ENCODE measurements at places on chromosomes 1 and 21.

DNA sequence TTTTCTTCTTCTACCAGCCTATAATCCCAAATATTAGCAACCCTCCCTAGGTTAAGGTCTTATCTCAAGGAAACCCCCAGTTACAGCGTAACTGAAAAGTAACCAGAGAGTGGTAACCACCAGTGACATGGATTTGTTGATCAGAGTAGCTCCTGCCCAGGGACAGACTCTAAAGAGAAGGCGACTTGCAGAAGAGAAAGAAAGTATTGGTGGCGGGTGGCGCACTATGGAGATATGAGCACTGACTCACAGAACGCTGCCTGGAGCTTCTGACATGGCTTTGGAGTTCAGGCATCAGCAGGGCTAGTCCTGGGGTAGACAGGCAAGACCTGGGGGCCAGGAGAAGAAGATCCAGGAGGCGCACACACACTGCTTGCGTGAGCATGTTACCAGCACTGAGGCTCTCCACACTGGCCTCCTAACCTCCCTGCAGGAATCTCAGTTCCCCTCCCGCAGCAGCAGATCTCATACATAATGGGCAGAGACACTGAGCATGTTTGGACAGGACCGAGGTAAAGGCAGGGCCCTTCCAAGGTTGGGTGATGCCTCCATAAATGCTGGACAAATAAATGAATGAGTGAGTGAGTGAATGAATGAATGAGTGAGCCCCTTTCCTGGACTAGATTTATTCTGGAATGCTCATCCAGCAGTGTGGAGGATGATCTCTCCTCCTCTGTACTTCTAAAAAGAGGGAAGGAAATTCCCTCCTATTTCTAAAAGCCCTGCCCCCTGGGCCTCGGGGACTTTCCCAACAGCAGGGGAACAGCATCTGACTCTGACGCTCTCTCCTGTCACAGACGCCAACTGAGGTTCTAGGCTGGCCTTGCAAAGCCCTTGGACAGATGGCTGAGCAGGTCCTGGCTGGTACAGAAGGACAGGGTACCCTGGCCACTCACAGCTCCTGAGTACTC is 175.5 kb downstream of the CLIC6 start:
- no peak for DNase-seq

GRCh38 chr1:184473176-184473966 is 86.5 kb downstream of the C1orf21 start:
- DNase-seq = no peak

DNA sequence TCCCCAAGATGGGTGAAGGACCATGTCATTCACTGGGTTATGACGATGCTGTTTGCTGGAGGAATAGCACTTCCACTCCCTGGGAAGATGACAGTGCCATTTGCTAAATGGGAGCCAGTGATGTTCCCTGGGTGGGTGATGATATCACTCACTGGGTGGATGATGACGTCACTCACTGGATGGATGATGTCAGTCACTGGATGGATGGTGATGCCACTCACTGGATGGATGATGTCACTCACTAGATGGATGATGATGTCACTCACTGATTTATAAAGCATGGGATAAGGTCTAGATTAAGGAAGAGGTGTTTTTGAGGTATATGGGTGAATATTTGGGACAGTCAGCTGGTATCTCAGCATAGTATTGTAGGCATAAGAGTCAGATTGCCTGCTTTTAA is 457.2 kb downstream of the AJAP1 start:
- no peak for DNase-seq

- DNase-seq = no peak
Observed at GRCh38 chr21:30251781-30252180, 31.0 kb downstream of the KRTAP24-1 start.

DNA sequence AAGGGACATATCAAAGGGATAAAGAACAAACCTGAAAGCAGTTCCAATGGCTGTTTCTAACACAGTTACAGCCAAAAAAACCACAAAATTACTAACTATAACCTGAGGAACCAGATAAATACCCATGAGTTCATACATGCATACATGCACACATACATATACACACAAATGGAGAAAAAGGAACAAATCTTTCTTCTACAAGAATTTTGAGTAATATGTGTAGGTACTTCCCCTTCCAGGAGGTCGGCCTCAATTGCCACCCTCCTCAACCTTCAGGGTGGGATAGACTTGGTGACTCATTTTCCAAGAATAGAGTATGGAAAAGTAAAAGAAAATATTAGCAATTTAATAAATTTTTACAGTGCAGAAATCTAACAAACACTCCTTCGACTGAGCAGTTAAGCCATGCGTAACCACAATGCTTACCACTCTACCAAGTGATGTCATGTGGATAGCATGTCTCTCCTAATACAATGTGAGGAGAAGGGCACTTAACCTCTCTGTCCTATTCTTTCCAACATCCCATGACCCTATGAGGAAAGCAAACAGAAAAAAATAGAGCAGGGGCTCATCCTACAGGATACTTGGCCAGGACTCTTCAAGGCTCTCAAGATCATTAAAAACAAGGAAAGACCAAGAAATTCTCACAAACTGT is 243.0 kb upstream of the RUNX1 start:
- peak; percentile 64 for DNase-seq

- no peak for DNase-seq
Observed at GRCh38 chr1:245549996-245550719, 395.4 kb downstream of the KIF26B start.

DNA sequence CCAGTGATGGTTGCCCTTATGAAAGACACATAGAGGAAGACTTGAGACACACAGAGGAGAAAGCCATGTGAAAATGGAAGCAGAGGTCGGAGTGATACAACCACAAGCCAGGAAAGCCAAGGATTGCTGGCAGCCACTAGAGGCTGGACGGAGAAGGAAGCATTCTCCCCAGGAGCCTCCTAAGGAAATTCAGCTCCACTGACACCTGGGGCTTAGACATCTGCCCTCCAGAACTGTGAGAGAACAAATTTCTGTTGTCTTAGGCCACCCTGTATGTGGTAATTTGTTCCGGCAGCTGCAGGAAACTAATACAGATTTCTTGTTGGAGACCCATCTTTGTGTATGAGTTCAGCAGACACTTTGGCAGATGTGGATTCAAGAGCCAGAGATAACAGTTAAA is 126.9 kb upstream of the ATP1A1 start:
- no peak for DNase-seq

DNA sequence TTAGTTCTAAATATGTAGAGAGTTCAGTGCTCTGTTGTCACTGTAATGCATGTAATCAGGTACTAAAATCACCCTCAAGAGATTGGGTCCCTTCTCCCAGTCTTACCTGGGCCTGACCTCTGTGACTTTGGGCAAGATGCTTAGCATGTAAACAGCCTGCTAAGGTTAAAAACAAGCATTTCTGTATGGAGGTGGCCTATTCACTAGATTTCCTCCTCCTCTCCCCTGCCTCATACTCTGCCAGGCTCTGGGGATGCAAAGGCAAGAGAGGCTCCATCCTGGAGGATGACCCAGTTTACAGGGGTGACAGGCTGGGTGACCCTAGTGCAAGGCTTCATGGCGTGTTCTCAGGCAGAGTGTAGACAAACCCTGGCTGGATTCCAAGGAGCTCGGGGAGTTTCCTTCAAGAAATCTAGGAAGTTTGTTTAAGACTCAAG is 28.8 kb downstream of the VANGL2 start:
- no peak for DNase-seq

DNA sequence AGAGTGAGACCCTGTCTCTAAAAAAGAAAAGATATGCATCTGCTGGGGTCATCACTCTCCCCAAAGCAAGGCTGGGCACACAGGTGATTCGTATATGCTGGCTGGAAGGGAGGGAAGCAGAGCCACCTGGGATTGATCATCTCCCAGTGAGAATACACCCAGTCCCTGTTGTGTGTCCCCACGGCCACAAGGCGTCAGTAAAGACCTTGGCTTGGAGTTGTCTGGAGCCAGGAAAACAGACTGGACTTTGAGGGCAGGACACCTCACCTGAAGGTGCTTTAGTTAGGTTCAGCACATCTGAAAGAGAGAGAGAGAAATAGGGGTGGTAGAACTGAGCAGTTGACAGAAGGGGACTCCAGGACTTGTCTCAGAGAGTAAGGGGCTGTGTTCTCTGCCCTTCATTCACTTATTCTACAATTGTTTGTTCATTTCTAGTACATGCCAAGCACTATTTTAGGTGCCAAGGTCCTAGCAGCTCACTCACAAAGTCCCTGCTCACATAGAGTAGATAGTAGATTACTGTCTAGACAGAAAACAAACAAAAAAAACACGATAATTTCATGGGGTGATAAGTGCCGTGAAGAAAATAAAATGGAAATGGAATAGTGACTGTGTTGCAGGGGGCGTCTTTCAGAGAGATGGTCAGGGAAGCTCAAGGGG is 13.5 kb downstream of the CITED4 start:
- DNase-seq = peak; percentile 77

DNA sequence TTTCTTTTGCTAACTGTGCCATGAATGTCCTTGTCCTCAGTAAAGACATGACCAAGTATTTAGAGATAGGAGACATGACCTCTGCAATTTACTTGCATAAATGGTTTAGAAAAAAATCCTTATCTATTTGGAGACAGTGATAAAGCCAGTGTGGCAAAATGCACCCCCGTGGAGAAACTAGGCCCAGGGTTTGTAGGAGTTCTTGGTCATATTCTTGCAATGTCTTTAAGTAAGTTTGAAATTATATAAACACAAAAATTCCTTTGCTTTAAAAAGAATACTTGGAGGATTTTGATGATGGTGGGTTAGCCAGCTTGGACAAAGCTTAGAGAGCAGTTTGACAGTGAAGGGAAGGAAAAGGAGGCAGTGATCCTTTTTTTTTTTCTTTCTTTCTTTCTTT is 101.9 kb upstream of the SLC45A1 start:
- no peak for DNase-seq

DNA sequence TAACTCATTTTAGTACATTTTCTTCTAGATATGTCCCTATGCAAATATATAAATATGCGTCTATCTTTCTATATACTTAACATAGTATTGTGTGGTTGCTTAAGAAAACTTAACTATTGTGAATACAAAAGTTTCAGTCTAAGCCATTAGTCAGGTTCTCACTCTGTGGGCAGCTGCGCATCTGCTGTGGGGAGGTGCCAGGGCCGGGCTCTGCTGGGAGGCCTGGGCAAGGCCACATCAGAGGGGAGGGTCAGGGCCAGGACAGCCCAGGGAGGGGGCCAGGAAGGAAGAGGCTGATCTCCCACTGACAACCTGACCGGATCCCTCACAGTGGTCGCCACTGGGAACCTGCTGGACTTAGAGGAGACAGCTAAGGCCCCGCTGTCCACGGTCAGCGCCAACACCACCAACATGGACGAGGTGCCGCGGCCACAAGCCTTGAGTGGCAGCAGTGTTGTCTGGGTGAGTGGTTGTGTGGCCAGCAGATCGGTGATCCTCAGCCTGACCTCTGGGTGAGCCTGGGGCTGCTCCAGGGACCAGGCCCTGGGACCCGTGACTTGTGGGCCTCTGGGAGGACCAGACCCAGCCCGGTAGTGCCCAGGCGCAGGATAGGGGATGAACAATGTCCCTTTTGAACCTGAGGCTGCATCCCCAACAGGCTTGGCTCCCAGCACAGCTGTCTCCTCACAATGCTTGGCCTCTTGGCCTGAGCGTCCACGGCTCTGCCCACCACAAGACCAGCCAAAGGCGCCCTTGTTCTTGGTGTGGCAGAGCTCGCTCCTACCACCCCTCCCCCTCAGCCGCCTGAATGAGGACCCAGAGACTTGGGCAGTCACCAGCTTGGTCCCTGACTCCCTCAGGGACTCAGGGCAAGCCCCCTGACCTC is 20.2 kb downstream of the LDLRAP1 start:
- DNase-seq = no peak
